Germinal center (tissue), 1 donor: ENCODE measurements at places on chromosomes 5 and 9.

GRCh38 chr9:81071108-81071507 lies 618.2 kb downstream of the TLE1 start:
- no peak for DNase-seq

- no peak for DNase-seq
Observed at GRCh38 chr5:337563-338130, 16.1 kb downstream of the AHRR start.

GRCh38 chr9:3032898-3033297 lies 189.0 kb upstream of the PUM3 start:
- DNase-seq: no peak

- no peak for DNase-seq
Observed at GRCh38 chr5:90518661-90519060, 10.7 kb downstream of the LYSMD3 start.

- no peak for DNase-seq
Observed at GRCh38 chr9:124778575-124779367, 1.8 kb downstream of the OLFML2A start.

DNA sequence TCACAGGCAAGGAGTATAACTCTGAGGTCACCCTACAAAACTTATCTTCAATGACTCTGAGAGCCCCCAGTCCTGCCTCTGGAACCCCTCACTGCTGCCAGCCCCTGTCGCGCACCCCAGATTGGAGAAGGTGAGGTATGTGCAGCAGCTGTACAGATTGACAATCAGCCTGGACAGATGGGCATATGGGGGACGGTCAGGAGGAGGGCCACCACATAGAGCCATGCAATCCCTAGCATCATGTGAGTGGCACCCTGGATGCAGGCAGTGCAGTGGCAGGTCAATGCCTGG lies 90.1 kb downstream of the LMX1B start:
- DNase-seq: no peak
